ENCODE measurements at places on chromosomes 6 and 20.
A peak's percentile ranks its signal among the peaks of the same experiment; 100 is the strongest.

DNA sequence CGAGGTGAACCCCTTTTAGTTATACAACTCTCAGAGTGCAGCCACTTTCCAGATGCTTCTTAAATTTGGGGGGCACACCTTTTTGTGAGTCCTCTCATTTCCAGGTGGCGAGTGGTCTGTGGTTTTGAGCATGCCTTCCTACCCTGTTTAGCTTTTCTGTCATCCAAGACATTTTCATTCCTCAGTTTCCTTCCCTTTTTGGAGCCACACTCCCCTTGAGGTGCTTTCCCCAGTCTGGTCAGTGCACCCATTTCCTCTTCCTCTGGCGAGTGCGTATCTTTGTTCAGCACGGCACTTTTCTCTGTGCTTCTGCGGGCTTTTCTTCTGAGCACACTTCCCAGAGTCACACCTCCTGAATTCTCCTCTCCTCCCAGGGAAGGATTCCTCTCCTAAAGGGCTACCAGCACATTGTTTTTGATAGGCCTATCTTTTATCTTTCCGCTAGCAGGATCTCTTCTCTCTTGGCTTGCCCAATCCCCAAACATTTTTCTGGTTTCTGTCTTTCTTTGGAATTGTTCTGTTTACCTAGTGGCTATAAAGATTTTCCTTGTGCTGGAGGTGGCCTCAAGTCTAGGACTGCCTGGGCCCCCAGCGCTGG lies 1.4 kb downstream of the PHF20 start:
- peak; percentile 5 for DNase-seq

GRCh38 chr6:67888546-67888885 lies 746.6 kb upstream of the ADGRB3 start:
- no peak for DNase-seq

DNA sequence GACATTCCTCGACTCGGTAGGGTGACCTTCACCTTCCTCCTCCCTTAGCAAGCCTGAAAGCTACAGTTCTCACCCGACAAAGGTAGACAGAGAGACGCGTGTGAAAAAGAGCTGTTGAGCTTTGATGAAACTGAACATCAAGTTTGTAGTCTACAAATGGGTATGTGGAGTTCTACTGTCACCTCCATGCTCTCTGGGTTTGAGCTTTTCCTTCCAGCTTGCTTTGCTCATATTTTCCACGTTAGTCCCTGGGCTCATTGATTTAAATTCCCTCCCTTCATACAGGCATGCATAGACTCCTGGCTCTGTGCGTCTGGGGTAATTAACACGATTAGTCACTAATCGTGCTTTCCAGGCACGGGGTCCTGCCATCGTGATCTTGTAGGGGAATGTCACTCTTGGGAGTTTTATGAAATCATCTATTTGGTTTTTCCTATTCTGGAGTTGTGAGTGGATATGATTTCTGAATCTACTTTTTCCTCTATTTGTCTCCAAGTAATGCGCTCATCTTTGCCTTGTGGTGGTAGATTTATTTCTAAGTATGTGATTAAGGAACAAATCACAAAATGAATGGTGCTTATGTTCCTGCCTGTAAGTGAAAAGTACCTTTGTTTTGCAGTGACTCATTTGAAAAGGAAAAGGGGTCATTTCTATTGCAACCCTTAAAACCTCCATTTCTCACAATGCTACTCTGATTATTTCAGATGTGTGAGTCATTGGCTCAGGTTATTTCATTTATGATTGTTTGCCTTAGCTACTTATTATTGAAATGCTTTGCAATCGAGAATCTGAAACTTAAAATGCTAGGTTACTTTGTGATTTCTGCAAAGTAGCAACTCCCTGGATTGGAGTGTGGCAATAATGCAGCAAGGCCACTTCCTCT lies 154.6 kb downstream of the ZDHHC14 start:
- DNase-seq, result no peak

DNA sequence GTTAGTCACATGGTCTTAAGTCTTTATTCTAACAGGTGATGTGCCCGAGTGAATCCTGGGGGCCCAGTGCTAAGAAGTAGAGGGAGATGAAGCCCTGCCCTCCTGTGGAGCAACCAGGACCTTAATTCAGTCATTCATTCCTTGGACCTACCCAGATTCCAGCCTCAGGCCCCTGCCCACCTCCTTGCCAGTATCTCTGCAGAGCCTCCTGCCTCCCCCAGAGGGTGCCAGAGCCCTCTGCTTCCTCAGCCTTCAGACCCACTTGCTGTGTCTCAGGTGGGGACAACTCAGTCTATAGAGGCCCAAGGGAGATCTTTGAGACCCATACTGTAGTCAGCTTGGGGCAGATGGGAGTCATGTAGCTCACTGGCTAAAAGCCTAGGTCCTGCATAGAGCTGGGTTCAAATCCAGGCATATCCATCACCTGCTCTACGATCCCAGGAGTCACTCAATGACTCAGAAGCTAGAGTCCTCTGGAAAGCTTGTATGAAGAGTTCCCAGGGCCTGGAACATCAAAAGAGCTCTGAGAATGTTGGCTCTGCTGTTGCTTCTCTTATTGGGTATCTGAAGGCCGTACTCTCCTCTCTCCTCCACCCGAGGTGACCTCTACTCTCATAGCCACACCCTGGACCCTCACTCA lies 3.9 kb upstream of the SIGLEC1 start:
- no peak for DNase-seq

DNA sequence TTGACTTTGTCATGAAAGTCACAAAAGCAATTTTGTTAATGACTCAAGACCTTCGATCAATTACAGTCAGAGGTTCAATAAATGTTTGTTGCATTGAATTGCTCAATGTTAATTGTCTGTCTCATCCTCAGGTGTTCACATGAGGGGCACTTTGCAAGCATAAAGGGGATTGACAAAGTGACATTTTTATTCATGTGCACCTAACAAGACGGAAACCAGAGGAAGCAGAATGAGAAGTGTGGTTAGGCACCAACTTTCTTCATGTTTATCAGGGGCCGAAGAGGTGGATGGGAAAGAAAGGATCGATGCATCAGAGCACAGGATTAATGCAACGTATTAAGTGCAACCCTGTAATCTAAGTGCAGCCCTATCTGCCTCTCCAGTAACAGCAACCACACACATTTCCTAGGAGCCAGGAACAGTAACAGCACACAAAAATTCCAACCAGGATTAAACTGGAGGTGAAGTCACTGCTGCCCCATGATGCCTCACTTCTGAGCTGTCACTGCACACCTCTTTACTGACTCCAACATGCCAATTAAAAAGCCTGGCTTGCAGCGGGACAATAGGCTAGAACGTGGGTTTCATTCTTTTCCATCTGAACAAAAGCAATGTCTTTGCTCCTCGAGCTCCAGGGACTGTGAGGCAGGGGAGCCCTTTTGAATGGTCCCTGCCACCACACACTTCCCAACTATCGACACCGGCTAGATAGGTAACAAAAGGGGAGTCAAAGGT lies 262.7 kb downstream of the CD83 start:
- no peak for DNase-seq

GRCh38 chr20:12554426-12554825 lies 454.3 kb upstream of the SPTLC3 start:
- DNase-seq, result no peak

- no peak for DNase-seq
Observed at GRCh38 chr6:140077827-140078560, 703.5 kb upstream of the CITED2 start.

DNA sequence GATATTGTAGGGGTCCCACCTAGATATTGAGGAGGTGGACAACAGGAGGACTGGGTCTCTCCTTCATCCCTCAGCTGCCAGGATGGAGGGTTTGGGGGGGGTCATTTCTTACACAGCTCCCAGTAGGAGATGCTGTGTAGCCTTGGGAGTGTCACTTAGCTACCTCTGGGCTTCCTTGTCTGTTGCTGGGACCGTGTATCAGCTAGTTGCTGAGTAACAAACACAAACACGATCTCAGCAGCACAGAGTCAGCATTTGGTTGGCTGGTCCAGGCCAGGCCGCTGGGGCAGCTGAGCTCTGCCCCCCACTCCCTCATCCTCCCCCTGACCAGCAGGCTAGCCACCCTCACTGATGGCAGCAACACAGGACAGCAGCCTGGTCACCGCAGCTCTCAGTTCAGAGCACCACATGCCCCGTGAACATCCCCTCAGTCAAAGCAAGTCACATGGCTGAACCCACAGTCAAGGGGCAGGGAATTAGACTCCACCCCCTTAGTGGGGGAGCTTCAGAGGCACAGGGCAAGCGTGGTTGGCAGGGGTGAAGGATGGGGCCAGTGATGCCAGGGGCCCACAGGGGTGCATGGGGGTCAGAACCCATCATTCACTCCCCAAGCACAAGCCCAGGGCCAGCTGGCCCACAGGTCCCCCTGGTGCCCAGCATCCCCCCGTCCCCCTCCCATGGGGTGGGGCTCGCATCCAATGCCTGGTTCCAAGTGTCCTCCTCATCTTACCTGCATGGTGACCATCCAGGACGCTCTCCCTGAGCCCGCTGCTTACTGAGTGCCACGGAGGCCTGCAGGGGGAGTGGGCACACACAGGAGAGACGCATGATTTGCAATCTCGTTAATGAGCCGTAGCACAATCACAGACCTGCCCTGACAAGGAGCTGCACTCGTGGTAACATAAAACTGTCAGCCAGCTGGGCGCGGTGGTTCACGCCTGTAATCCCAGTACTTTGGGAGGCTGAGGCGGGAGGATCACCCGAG lies 112.4 kb downstream of the TAF4 start:
- no peak for DNase-seq

DNA sequence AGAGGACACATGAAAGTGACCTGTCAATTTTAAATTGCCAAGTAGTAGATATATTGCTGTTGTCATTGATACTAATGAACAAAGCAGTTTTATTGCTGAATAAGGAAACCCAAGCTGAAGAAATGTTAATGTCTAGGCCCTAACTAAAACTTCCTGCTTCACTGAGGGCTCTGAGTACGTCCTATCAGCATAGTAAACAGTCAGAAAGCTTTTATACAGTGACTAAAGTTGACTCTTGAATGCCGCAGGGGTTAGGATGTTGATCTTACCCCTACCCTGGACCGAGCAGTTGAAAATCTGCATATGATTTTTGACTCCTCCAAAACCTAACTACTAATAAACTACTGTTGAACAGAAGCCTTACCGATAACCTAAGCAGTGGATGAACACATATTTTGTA lies 149.0 kb downstream of the HIVEP2 start:
- DNase-seq, result no peak

DNA sequence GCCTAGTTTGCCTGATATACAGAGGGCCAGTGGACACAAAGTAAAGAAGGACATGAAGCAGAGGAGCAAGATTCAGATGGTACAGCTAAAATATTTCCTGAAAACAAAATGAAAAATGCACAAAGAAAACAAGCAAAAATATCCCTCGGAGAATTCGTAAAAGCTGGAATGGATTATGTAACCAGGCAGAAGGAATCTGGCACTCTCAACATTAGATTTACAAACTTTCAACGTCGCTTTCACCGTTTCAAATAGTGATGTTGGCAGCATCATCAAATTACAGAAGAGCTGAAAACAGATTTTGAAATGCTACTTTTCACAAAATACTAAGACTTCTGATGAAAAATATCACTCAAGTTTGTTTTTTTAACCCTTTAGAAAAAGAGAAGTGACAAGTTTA lies 11.7 kb downstream of the SMLR1 start:
- DNase-seq, result no peak

GRCh38 chr20:402496-402885 lies 5.6 kb upstream of the RBCK1 start:
- no peak for DNase-seq
